Neural progenitor cell (in vitro differentiated cells): ENCODE measurements at places on chromosomes 2 and 18.
A peak's percentile ranks its signal among the peaks of the same experiment; 100 is the strongest.

- peak; percentile 1 for DNase-seq
These were observed 458.7 kb upstream of the CNTNAP5 start for GRCh38 chr2:123566291-123566946.

GRCh38 chr2:27461118-27461517, 18.9 kb downstream of the KRTCAP3 start:
- no peak for DNase-seq

- peak; percentile 90 for DNase-seq
These were observed at the start of gene ARHGEF4 for GRCh38 chr2:130836501-130837174. ARHGEF4 (plus strand) TSS chr2:130836914; CDS start chr2:130836954, 40 bp downstream.

DNA sequence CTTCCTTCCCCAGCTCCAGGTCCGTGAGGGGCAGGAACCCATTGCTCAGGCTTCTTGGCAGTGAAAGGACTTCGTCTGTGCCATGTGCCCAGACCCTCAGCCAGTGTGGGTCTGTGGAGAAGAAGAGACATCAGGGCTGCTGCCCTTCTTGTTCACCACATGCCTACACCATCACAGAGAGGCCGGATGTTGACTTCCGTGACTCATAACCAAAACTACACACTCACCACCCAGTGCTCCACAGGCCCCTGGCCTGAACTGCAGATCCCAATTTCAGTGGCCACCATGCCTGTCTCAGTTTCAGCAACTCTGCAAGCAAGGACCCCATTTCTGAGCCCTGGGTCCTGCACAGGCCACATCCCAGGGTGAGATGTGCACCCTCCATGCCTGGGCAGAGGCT, 332.6 kb upstream of the SALL3 start:
- DNase-seq = no peak

DNA sequence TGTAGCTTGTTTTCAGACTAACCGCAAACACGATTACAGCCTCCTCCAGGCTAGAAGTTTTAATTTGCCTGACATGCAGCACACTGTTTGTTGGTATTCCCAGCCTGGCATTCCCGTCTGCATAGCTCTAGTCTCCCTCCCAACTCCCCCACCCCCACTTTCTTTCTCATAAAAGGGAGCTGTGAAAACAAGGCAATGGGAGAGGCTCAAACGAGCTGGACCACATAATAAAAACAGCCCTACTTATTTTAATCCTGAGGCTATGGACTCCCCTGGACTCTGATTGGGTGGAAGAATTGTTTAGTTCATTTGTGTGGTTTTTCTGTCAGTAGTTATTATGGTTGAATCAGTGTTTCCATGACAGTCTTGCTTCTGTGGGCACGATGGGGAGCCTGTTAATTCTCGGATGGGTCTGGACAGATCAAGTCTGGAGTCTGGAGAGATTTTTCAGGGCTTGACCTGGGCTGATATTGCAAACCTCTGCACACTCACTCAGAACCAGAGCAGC, 1.2 kb downstream of the STON1 start:
- DNase-seq = peak; percentile 72

GRCh38 chr2:219636144-219636915, 8.9 kb downstream of the SLC4A3 start:
- no peak for DNase-seq
